ENCODE measurements at places on chromosomes 4 and X.

GRCh38 chrX:47814851-47815250 is 21.9 kb upstream of the ZNF81 start:
- DNase-seq = no peak

GRCh38 chrX:87900320-87900908 is 382.8 kb downstream of the KLHL4 start:
- DNase-seq = no peak

- no peak for DNase-seq
Observed at GRCh38 chrX:102669526-102669925, 18.2 kb downstream of the GPRASP1 start.

DNA sequence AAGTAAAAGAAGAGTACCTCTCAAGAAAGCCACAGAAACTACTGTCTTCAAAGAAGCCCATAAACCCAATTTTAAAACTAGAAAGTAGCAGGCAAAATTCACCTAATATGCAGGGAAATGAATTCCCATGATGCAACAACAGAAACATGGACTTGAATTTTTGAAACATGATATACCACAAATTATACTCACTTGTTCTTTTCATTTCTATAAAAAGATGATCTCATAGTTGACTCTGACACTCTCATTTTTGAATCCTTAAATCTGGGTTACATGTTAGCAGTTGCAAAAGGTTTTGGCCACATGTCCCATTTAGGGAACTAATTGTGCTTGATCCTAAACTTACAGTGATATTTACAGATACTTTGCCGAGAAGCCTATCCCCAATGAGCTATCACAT is 1130.8 kb downstream of the FAT4 start:
- DNase-seq = no peak

GRCh38 chrX:68938244-68939004 is 109.6 kb downstream of the EFNB1 start:
- DNase-seq = peak; percentile 31

DNA sequence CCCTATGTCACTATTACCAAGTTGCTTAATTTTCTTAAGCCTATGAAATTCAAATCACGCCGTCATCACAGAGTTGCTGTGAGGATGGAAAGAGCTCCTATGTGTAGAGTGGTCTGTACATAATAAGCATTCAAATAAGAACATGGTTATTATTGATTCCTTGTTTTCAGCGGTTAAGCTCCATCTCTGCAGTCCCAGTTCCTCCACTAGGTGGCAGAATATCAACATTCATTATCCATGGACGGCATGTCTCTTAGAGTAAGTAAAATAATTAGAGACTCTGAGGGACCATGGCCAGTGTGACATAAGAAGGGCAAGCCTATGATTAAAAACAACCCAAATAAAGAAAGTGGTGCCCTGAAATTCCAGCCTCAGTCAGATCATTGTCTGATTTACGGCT is 132.5 kb upstream of the NHS start:
- DNase-seq = peak; percentile 39

- no peak for DNase-seq
Observed at GRCh38 chrX:71504346-71504745, 28.6 kb upstream of the OGT start.

GRCh38 chr4:115453416-115453815 is 340.0 kb upstream of the NDST4 start:
- no peak for DNase-seq

DNA sequence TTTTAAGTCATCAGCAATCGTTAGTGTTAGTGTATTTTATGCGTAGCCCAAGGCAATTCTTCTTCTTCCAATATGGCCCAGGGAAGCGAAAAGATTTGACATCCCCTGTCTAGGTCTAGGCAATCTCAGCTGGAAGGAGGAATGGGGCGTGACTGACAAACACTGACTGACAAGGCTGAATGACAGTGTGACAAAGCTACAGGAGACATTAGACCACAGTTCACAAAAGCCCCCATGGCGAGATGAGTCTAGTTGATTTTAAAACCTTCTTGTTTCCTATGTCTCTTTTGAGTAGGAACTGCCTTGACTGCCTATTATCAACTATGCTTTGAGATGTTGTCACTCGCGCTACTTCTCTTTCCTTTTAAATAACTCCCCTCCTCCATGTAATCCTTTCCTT is 42.3 kb downstream of the QRFPR start:
- DNase-seq = no peak

GRCh38 chr4:137660211-137660610 is 127.9 kb upstream of the PCDH18 start:
- DNase-seq = no peak

DNA sequence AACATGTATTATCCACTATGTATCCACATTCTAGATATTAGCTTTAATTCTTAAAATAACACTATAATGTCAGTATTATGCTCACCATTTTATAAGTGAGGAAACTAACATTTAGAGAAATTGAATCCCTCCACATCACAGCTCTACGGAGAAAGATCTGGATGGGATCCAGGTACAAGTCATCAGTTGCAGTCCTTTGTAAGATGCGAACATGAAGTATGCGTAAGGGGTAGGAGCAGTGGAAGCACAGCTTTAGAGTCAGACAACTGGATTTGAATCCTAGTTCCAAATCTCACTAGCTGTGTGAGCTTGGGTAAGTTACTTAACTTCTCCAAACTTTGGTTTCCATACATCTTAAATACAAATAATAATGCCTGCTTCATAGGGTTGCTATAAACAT is 162.5 kb downstream of the ATP10D start:
- no peak for DNase-seq

GRCh38 chr4:7767966-7768365 is 171.7 kb downstream of the AFAP1 start:
- no peak for DNase-seq

GRCh38 chrX:51834076-51834475 is 59.3 kb upstream of the MAGED1 start:
- no peak for DNase-seq

Data from AG20443 (cell line).